ENCODE measurements at places on chromosomes 1 and 21. TPM values are rescaled to one million over a fixed set of nuclear protein-coding genes. Genes with fewer than 3 reads are reported as not detected.

Gene ZNF362
- polyA plus RNA-seq, result 59.5 TPM

Gene FAM177B
- polyA plus RNA-seq, result not detected

Gene S100A1
- polyA plus RNA-seq, result 17.8 TPM

Gene NECAP2
- polyA plus RNA-seq, result 72.9 TPM

Gene CLCA1
- not detected for polyA plus RNA-seq

Gene OXCT2
- 0.27 TPM for polyA plus RNA-seq

Gene FCRL1
- not detected for polyA plus RNA-seq

Gene MDM4
- 20.6 TPM for polyA plus RNA-seq

Gene KRTAP27-1
- not detected for polyA plus RNA-seq

Gene AGT
- polyA plus RNA-seq, result 28.6 TPM

Gene FCRL5
- polyA plus RNA-seq, result 0.05 TPM

Data from right renal pelvis (tissue), 4 donors.